ENCODE measurements at places on chromosomes 5 and 9. TPM values are rescaled to one million over a fixed set of nuclear protein-coding genes. Genes with fewer than 3 reads are reported as not detected.

AGXT2 gene
- not detected for total RNA-seq

CCDC152 gene
- total RNA-seq, result 2.9 TPM

CDH12 gene
- not detected for total RNA-seq

ZDHHC11B gene
- 5.1 TPM for total RNA-seq

FYB1 gene
- 250 TPM for total RNA-seq

CDKN2B gene
- not detected for total RNA-seq

SHC3 gene
- total RNA-seq, result not detected
